Bronchial smooth muscle cell (primary cell): ENCODE measurements at places on chromosomes 2 and 18. TPM values are rescaled to one million over a fixed set of nuclear protein-coding genes. Genes with fewer than 3 reads are reported as not detected.

FAM124B gene
- total RNA-seq: under 0.01 and 0.16 TPM in 2 replicates

RBKS gene
- 2.7 and 3.9 TPM in 2 replicates for total RNA-seq

AP1S3 gene
- 0.26 and 1.6 TPM in 2 replicates for total RNA-seq

GNAL gene
- total RNA-seq: 0.69 and 1.1 TPM in 2 replicates

SERPINB10 gene
- total RNA-seq: not detected in 2 replicates

GALNT14 gene
- 0.17 TPM in 1 of 2 replicates, not detected in the other for total RNA-seq

UGT1A5 gene
- not detected in 2 replicates for total RNA-seq

SFT2D3 gene
- 2.0 and 3.9 TPM in 2 replicates for total RNA-seq

DSG1 gene
- total RNA-seq: not detected in 2 replicates

MAL gene
- total RNA-seq: 0.16 and 0.17 TPM in 2 replicates

PLEKHB2 gene
- 52.9 and 57.7 TPM in 2 replicates for total RNA-seq

TCF23 gene
- not detected in 2 replicates for total RNA-seq

OR6B2 gene
- not detected in 2 replicates for total RNA-seq

IL36A gene
- total RNA-seq: not detected in 2 replicates

ARPC2 gene
- total RNA-seq: 164 and 232 TPM in 2 replicates

WNT10A gene
- total RNA-seq: not detected in 2 replicates

BARD1 gene
- 19.2 and 22.2 TPM in 2 replicates for total RNA-seq

CCDC74B gene
- 4.1 and 10.6 TPM in 2 replicates for total RNA-seq

UGT1A4 gene
- total RNA-seq: under 0.01 TPM in 1 of 2 replicates, not detected in the other

RAD51AP2 gene
- total RNA-seq: not detected in 2 replicates

HOXD13 gene
- not detected in 2 replicates for total RNA-seq

RNMT gene
- 10.8 and 17.8 TPM in 2 replicates for total RNA-seq

FAM98A gene
- total RNA-seq: 19.5 and 22.6 TPM in 2 replicates

CDH2 gene
- total RNA-seq: 9.8 and 10.5 TPM in 2 replicates

ALPI gene
- not detected in 2 replicates for total RNA-seq

PSD4 gene
- 0.17 and 1.6 TPM in 2 replicates for total RNA-seq

IL1F10 gene
- not detected in 2 replicates for total RNA-seq

C2orf92 gene
- total RNA-seq: 1.4 TPM in 2 replicates

ANKRD36C gene
- total RNA-seq: 24.7 and 25.8 TPM in 2 replicates

DYNAP gene
- total RNA-seq: not detected in 2 replicates

PXDN gene
- total RNA-seq: 72.0 and 73.5 TPM in 2 replicates

GAL3ST2 gene
- 0.09 and 0.16 TPM in 2 replicates for total RNA-seq

SEH1L gene
- 22.7 and 26.0 TPM in 2 replicates for total RNA-seq

PSTPIP2 gene
- total RNA-seq: 2.7 and 6.9 TPM in 2 replicates

SP140 gene
- total RNA-seq: 0.32 and 0.34 TPM in 2 replicates

CGREF1 gene
- total RNA-seq: 0.69 and 0.79 TPM in 2 replicates

CHRND gene
- not detected in 2 replicates for total RNA-seq
